NCI-H1930 (cell line): ENCODE measurements at places on chromosomes 6 and 20.
A peak's percentile ranks its signal among the peaks of the same experiment; 100 is the strongest.

DNA sequence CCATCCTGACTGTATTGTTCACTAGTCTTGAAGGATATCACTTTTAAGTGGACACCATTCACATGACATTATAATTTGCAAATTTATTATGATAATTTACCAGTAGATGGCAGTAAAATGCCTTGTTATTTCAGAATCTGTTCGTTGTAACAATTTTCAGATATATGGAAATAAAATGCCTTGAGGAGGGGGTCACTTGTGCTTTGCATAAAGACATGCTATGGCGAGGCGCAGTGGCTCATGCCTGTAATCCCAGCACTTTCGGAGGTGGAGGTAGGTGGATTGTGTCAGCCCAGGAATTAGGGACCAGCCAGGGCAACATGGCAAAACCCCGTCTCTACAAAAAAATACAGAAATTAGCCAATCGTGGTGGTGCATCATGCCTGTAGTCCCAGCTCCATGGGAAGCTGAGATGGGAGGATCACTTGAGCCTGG lies 9.0 kb upstream of the NCOA6 start:
- DNase-seq = peak; percentile 9

DNA sequence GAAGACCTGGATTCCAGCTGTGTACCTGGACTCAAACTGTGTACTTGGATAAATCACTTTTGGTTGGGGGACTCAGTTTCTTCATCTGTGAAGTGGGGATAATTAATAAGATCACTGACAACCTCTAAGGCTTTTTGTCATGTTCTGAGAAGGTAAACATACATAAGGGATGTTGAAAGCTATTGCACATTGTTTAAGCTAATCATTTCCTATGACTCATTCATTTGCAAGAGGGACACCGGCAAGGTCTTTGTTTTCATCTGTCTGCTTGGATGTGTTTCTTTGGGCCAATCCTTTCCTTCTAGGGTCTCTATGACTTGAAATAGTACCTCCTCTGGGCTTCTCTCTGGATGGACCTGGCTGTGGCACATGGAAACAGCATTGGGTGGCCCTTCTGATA lies 6.8 kb downstream of the PROKR2 start:
- DNase-seq = no peak

- DNase-seq = no peak
Observed at GRCh38 chr20:58753267-58753921, 60.8 kb downstream of the NPEPL1 start.

DNA sequence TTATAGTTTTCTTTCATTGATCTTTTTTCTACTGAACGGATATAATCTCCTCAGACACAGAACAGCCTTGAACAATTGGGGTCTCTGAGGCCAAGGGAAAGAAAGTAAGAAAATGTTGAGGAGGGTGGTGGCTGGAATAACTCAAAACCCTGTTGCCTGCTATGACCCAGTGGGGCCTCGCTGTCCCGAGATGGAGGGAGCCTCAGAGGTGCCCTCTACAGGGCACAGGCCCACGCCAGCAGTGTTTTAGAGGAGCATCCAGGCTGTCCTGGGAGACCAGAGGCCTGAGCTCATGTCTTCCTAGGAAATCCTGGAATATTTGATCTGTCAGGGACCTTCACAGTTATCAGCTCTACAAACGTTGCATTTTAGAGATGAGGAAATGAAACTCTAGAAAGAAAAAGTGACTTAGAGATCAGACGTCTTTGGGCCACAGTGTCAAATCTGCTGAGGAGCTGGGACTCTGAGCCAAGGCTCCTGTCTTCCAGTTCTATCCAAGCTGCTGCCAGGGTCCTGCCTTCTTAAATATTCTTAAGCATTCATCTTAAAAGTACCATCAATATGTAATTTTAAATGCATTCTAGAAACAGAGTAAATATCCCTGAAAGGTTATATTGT lies 26.3 kb downstream of the ALDH5A1 start:
- DNase-seq = no peak

DNA sequence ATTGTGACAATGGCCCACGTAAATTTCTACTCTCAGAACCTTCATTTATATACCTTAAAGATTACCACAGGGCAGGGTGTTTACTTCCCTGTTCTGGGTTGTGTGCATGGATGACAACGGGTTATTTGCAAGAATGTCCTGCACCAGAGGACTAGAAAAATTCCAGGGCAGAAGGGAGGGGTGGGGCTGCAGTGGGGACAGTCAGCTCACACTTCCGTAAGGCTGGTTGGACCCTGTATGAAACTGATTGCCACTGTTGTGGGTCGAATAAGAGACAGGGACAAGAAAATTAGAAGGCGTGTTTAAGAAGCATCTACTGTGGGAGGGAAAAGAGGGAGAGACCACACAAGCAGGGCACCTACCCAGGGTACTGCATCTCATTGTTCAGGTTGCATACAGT lies 96.5 kb downstream of the SNAP25 start:
- no peak for DNase-seq

DNA sequence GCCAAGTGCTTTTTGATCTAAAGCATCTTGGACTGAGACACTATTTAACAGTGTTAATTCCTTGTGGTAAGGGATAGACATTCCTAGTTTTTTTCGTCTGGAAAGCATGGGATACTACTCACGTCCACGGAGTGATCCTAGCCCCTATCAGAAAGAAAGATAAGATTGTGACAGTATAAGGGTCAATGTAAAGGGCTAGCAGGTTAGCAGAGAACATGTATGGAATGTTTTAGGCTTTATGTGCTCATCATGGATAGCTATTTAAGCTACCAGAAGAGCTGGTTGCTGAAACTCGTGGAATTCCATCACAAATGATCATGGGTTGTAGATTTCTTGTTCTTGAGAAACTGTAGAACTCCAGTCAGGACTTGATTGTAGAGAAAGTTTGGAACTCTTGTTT lies 32.1 kb downstream of the CYB5R4 start:
- no peak for DNase-seq

DNA sequence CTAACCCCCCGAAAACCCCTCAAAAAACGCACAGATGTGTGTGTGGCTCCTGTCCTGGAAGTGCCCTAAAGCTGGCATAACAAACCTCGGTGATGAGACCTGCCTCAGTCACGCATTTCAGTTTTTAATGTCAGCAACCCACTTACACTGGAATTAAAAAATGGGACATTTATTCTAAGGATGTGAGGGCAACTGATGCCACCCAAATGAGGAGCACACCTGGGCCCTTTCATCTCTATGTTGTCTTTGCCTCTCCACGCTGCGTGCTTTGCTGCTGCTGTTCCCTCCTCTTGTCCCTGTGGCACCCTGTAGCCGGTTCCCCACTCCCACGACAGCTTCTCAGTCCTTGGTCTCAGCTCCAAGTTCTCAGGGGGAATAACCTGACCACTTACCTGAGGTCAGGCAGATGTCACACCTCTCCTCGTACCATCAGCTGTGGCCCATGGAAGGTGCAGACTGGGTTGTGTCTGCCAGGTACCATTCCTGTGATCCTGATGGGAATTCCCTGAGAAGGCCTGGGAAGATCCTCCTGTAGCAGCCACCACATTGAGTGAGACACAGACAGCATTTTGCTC lies 134.2 kb upstream of the THBS2 start:
- DNase-seq = no peak

GRCh38 chr6:52531396-52531795 lies 45.5 kb downstream of the TRAM2 start:
- DNase-seq = no peak

GRCh38 chr20:51331481-51331880 lies 211.0 kb downstream of the NFATC2 start:
- no peak for DNase-seq

GRCh38 chr6:33597551-33598322 lies 17.7 kb upstream of the BAK1 start:
- no peak for DNase-seq

- DNase-seq = no peak
Observed at GRCh38 chr6:6590530-6590929, 2.0 kb downstream of the LY86 start.

- no peak for DNase-seq
Observed at GRCh38 chr6:157611406-157611805, 211.6 kb upstream of the SNX9 start.

DNA sequence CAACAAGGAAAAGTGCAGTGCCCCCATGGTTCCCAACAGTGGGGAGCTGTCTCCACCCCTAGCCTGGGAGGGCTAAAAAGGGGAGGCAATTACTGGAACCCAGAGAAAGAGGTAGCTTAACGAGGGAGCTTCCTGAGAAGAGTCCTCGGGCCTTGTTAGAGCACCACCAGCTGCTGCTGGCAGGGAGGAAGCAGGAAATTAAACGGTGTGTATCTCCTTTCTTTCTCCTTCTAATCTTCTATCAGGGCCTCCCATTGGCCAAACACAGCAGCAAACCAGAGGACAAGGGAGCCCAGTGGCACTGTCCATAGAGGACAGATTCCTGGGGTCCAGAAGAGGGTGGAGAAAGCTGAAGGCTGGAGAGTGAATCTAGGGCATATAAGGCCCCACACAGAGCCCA lies 7.6 kb upstream of the BTN2A2 start:
- DNase-seq = no peak

- no peak for DNase-seq
Observed at GRCh38 chr20:49985617-49986016, 2.8 kb downstream of the SNAI1 start.

GRCh38 chr20:57620274-57620990 lies at the start of gene ZBP1:
Gene ZBP1, minus strand, starts transcription at chr20:57620426. Its CDS starts 131 bp downstream, at chr20:57620295.
- DNase-seq = no peak

- no peak for DNase-seq
Observed at GRCh38 chr6:159062564-159062945, 17.8 kb upstream of the TAGAP start.
